CD4-positive, alpha-beta T cell (primary cell): ENCODE measurements at places on chromosomes 12 and 14.

DNA sequence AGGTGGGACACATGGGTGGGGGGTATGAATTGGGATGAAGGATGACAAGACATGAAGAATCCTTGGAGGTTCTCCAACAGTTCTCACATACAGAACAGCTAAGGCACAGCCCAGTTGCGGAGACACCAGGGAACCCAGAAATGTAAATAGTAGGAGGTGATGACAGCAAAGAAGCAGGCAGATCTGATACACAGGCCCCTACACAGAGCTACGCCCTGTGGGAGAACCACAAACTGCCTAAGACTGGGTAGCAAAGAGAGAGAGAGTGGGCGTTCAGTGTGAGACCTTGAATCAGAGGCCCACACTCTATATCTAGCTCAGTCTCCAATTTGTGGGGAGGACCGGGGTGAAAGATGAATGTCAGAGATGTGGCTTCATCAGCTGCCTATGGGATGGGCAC lies 9.5 kb upstream of the NUMB start:
- DNase-seq, result no peak

- DNase-seq, result no peak
These were observed 78.5 kb upstream of the FZD10 start for GRCh38 chr12:130083734-130084133.

DNA sequence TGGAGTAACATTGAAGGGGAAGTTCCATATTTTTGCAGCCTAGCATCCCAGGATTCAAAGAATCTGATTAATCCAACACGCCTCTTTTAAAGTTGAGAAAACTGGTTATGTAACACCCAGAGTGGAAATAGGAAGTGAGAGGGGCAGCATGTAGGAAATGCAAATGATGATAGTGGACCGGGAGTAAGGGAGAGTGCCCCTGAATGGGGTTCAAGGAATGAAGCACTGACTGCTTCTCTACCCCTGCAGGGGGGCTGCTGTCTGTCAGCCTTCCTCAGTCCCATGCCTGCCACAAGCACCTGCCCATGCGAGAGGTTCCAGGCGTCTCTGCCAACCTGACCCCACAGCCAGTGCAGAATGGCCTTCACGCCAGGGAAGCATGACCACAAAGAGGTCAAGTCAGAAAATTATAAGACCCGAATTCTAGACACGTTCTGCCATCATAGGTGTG lies 126.5 kb upstream of the CCND2 start:
- no peak for DNase-seq

GRCh38 chr12:116642106-116642505 lies 82.9 kb downstream of the MAP1LC3B2 start:
- DNase-seq, result no peak

DNA sequence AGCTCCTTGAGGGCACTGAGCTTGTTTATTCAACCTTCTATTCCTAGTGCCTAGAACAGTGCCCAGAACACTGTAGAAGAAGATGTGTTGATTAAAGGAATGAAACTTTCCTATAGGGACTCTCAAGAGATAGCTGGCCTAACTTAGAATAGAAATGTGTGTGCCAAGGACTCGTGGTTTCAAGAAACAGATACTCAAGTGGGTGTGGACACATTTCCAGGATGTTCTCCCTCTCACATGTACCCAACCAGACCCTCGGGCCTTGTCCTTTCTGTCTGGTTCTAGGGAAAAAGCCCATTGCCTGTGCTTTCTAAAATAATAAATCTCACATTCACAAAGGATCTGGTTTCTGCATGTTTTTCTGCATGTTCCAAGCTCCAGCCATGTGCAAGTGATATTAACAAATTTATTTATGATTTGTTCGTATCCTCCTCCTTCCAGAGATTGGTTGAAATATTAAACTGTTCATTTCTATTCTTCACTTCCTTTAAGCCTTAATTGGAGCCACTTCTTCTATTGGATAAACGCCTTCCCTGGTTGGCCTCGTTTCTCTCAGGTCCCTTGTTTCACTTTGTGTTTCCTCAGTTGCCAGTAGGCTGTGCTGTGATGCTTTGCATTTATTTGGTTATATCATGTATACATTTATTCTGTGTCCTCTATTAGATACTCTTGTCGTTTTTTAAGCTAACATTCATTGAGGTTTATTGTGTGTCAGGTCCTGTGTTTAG lies 89.8 kb downstream of the CRADD start:
- peak; percentile 51 for DNase-seq

- DNase-seq, result no peak
These were observed 243.7 kb downstream of the PAX9 start for GRCh38 chr14:36905272-36905888.

- DNase-seq, result no peak
These were observed 778 bp downstream of the AGAP2 start for GRCh38 chr12:57737467-57738460.

- DNase-seq, result no peak
These were observed 59.1 kb upstream of the GNPNAT1 start for GRCh38 chr14:52850451-52850909.

- no peak for DNase-seq
These were observed 43.0 kb upstream of the FUT8 start for GRCh38 chr14:65369560-65369959.

- DNase-seq, result no peak
These were observed 8.7 kb downstream of the OR11H4 start for GRCh38 chr14:20247646-20248246.

- DNase-seq, result no peak
These were observed 63.2 kb downstream of the ATP2B1 start for GRCh38 chr12:89645434-89645833.

GRCh38 chr12:2934371-2934770 lies 24.8 kb upstream of the TEAD4 start:
- no peak for DNase-seq

GRCh38 chr14:75297411-75298040 lies 18.9 kb downstream of the FOS start:
- DNase-seq, result no peak

DNA sequence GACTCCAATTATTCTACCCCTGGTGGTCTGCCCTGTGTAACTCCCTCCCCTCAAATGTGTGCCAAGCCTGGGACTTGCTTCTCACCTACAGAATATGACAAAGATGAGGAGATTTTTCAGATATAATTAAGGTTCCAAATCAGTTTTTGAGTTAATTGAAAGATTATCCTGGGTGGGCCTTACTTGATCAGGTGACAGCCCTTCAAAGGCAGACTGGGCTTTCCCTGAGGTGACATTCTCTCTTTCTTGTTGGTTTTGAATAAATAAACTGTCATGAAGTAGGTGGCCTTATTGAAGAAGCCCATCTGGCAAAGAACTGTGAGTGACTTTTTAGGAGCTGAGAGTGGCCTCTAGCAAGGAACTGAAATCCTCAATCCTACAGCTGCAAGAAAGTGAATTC lies 106.0 kb downstream of the BRMS1L start:
- no peak for DNase-seq

GRCh38 chr14:20682127-20682434 lies 2.3 kb upstream of the RNASE4 start:
- DNase-seq, result no peak

DNA sequence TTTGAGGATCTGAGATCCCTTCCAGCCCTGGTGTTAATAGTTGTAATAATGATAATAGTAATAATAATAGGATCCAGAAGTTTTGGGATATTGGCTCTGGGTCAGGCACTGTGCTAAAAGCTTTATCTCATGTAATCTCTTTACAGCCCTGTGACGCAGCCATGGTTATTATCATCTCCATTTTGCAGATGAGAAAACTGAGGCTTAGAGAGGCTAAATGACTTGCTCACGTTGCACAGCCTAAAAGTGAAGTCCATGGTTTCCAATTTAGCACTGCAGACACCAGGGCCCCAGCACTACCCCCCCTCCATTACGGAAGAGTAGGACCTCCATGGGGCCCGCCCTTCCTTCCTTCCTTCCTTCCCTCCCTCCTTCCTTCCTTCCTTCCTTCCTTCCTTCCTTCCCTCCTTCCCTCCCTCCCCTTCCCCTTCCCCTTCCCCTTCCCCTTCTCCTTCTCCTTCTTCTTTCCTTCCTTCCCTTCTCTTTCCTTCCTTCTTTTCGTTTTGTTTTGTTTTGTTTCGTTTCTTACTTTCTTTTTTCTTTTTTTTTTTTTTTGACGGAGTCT lies 14.9 kb upstream of the COX6A1 start:
- no peak for DNase-seq

GRCh38 chr12:26566675-26567074 lies 266.3 kb downstream of the ITPR2 start:
- no peak for DNase-seq

- DNase-seq, result no peak
These were observed 6.8 kb downstream of the PARP2 start for GRCh38 chr14:20350282-20350681.

DNA sequence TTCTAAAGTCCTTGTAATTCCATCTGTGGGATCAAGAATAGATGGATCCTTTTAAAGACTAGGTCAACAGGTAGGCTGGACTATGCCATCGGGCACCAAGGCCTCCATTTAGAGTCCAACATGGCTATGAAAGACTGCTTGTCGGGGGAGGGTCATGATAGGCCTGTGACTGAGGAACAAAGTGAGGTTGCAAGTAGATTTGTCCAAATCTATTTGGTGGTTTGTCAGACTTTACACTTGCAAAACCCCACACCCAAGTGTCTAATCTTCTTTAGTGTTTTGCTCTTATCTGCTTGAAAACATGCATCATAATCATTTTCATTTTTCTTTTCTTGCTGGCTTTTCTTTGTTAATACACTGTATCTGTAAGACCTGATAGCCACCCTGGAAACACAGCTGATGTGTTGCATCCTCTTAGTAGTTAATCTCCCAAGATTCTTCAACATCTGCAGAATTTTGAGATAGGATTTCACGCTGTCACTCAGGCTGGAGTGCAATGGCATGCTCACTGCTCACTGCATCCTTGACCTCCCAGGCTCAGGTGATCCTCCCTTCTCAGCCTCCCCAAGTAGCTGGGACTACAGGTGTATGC lies 50.3 kb downstream of the TDP1 start:
- no peak for DNase-seq

GRCh38 chr12:42886160-42886559 lies 296.6 kb upstream of the PRICKLE1 start:
- DNase-seq, result no peak

DNA sequence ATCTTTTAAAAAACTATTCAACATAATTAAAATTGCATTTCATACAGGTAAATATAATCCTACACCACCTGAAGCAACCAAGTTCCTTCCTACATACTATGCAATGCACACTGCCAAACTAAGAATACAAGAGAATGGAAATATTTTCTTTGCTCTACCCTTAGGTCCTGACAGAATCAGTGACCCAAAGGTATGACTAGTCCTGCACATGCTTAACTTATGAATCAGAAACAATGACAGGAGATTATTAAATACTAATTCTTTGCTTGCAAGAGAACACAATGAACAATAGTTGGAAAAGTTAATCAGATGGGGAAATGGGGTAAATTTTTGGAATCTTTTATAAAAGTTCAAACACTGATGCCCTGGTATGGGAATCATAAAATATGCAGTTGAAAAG lies 220.1 kb downstream of the SOX5 start:
- no peak for DNase-seq

DNA sequence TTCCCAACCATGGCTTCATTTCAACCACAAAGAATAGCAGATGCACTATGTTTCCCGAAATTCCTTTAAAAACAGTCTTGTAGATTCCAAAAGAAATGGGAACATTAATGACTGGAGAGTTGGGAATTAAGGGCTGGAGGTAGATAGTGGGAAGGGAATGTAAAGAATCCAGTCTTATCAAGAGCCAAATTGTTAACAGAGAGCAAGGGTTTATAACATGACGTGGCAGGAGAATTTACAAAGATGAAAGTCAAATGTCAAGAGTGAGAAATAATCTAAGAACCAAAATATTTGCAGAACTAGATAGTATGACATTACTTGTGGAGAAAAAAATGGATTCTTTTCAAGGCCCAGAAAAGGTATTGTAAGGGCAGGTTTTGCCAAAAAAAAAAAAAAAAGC lies 200.9 kb downstream of the GRIN2B start:
- DNase-seq, result no peak

DNA sequence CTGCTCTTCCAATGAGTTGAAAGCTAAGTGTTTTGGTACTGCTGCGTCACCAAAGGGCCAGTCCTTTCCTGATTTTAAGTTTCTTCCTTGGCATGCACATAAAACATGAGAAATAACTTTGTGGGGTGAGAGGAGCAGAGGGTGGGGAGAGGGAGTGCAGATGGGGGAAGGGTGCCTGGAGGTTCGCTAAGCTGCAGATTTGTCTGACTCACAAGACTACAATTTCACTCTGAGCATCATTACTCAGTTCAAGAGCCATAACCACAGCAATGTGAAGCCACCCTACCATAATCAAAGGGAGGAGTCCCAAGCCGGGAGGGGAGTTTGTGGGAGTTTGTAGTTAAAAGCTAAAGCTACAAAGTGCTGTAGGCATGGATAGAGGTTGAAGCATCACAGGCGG lies 136.1 kb downstream of the ANO2 start:
- DNase-seq, result no peak

- DNase-seq, result no peak
These were observed 91.1 kb downstream of the SRRM4 start for GRCh38 chr12:119072440-119072839.

DNA sequence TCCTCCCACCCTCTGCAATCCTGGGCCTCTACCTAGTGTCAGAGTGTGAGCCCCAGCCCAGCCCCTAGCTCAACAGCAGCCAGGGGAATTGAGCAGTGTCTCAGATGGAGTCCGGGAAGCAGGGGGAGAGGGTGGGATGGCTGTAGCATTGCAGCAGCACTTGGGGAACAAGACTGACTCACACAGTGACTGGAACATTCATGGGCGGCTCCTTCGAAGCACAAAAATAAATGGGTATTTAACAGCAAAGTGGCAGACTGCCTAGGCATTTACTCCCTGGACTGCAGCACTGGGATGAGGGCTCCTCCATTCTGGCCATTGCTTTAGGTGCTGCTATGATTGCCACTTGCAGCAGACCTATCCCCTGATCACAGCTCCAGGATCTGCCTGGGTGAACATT lies 46.0 kb upstream of the STK38L start:
- DNase-seq, result no peak
